ENCODE measurements at places on chromosomes 16 and 17. TPM values are rescaled to one million over a fixed set of nuclear protein-coding genes. Genes with fewer than 3 reads are reported as not detected.

KIF2B gene
- total RNA-seq: not detected

RPL26 gene
- 727 TPM for total RNA-seq

TVP23A gene
- 0.13 TPM for total RNA-seq

KRT31 gene
- total RNA-seq: not detected

PRSS21 gene
- not detected for total RNA-seq

RNF157 gene
- 2.5 TPM for total RNA-seq

EVI2A gene
- 2.2 TPM for total RNA-seq

HEATR3 gene
- 10.3 TPM for total RNA-seq

DHRS7C gene
- 0.89 TPM for total RNA-seq

PLXDC1 gene
- 21.4 TPM for total RNA-seq

FNDC8 gene
- not detected for total RNA-seq

HID1 gene
- 9.0 TPM for total RNA-seq

GP1BA gene
- not detected for total RNA-seq

BCL6B gene
- total RNA-seq: 8.8 TPM

ZG16 gene
- not detected for total RNA-seq
